ENCODE measurements at places on chromosomes 7 and 10.

- no peak for DNase-seq
Measured at GRCh38 chr10:113020838-113021237, 70.8 kb downstream of the TCF7L2 start.

DNA sequence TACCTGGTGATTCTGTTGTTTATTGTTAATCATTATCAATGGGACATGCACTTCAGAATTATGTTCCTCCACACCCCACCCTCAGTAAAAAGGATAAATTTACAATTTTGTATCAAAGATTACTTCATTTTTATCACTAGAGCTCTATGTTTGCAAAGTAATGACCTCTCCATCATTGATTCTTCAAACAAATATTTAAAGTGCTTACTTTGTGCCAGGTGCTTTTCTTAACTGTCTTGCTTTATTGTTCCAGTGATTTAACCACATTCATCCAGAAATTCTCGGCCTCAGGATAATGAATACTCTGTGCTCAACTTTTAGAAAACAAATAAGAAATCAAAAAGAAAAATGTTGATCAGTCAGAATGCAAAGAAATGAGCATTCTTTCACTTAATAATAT lies 144.9 kb upstream of the FOXP2 start:
- DNase-seq: no peak

DNA sequence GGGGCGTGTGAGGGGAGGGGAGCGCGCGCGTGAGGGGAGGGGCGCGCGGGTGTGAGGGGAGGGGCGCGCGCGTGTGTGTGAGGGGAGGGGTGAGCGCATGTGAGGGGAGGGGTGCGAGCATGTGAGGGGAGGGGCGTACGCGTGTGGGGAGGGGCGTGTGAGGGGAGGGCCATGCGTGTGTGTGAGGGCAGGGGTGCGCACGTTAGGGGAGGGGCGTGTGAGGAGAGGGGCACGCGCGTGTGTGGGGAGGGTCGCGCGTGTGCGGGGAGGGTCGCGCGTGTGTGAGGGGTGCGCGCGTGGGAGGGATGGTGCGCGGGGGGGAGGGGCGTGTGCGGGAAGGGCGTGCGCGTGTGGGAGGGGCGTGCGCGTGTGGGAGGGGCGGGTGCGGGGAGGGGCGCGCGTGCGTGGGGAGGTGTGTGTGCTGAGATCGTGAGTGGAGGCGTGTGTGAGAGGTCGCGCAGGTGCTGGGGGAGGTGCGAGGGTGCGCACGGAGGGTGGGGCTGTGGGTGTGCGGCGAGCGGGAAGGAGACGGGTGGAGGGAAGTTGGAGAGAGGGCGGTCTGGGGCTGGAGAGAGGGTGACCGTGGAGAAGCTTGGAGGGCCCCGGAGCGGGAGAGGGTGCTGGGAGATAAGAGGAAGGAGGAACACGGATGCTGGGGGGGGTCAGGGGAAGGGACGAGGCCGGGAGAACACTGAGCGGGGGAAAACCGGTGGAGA lies 19.7 kb downstream of the MXI1 start:
- peak; percentile 85 for DNase-seq

DNA sequence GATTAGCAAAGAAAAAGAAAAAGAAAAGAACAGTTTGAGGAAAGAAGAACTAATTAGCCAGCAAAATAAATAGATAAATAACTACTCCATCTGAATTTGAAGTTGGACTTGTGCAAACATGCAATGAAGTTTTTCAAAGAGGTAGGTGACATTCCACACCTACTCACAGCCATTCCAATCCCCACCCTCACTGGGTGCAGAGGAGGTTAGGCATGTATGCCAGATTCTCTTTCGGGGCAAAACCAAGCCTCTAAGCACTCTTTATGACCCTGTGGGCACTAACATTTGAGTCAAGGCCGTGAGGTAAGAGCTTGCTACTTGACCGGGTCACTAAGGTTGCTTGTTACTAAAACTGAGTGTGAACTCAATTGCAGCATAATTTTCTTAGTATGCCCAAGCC lies 108.4 kb upstream of the SEMA3A start:
- no peak for DNase-seq

DNA sequence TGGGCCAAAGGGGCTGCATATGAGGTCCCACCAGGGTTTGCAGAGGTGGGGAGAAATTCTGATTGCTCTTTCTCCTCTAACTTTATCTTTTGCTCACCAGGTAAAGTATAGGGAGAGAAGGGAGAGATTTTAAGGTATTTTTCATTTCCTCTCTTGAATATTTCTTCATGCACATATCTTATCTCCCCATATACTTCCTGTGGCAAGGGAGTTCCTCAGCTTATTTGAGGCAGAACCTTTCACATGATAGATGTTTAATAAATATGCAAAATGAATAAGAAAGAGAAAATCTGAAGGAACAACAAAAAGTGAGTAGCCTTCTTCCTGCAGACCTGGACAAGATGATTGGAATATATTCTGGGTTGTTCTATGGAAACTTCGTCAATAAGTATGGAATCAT lies 67.4 kb upstream of the PDCD4 start:
- DNase-seq: no peak

DNA sequence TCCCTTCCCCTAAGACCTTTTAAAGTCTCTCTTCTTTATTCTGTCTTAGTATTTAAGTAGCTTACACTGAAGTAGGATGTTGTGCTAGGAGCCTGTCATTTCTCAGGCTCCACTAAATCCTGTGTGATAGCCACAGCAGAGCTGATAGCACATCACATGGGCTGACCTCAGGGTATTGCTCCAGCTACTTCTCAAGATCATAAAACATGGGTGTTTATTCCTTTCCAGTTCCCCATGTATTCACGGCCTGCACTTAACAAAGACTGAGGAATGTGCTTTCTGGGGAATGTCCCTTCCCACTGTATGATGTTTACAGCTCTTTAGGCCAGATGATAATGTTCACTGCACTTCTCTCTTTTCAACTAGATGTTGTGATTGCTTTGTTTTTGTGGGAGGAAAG lies 1086.8 kb downstream of the KCNMA1 start:
- DNase-seq: no peak

GRCh38 chr10:945778-946177 lies 14.3 kb upstream of the LARP4B start:
- no peak for DNase-seq

DNA sequence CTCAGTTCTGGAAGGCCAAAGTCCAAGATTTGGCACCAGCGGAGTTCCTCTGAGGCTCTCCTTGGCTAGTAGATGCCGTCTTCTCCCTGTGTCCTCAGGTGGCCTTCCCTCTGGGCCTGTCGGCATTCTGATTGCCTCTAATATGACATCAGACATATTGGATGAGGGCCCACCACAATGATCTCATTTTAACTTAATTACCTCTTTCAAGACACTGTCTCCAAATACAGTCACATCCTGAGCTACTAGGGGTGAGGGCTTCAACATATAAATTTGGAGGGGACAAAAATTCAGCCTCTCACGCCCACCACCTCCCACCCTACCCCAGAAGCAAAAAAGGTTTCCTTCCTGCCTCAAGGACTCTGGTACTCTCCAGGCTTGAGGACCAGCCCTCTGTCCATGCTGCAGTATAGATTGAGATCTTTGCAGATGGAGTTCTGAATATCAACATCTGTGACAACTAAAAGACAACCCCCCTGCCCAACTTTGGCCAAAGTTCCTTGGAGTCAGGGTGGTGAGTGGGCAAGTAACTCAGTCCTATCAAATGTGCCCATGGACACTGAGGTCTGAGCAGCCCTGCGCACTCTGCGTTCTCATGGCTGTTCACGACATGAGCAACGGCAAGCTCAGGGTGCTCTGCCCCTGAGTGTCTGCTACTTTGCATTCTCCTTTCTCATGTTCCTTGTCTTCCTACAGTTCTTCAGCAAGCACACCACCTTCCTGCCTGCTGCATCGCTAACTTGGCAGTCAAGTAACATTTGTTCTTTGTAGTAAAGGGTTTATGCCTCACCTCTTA lies 11.5 kb downstream of the TMEM176B start:
- DNase-seq: no peak

GRCh38 chr7:156612930-156613329 lies 27.6 kb upstream of the RNF32 start:
- DNase-seq: peak; percentile 78

GRCh38 chr10:17033529-17034260 lies 95.9 kb downstream of the CUBN start:
- DNase-seq: no peak

- DNase-seq: no peak
Measured at GRCh38 chr10:72483471-72483870, 128.8 kb upstream of the DNAJB12 start.

GRCh38 chr7:42662862-42663261 lies 249.0 kb downstream of the C7orf25 start:
- no peak for DNase-seq

- DNase-seq: no peak
Measured at GRCh38 chr7:151057506-151057988, at the start of gene CDK5. TSS of gene CDK5 (minus strand) at chr7:151057897. CDS start at chr7:151057848, 49 bp downstream.

- DNase-seq: no peak
Measured at GRCh38 chr7:756231-756927, 29.3 kb upstream of the PRKAR1B start.

DNA sequence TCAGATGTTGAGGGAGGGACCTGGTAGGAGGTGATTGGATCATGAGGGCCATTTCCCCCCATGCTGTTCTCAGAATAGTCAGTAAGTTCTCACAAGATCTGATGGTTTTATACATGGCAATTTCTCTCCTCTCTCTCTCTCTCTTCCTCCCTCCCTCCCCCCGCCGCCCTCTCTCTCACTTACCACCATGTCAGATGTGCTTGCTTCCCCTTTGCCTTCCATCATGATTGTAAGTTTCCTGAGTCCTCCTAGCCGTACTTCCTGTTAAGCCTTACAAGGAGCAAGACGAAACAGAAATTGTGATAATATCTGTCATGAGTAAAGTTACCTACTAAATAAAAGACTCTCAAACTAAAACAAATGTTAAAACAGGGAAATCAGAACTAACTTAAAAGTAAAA lies 19.9 kb upstream of the GPR141 start:
- DNase-seq: no peak

- DNase-seq: no peak
Measured at GRCh38 chr10:130202984-130203621, 66.9 kb downstream of the GLRX3 start.

GRCh38 chr7:105799677-105800076 lies 76.7 kb downstream of the ATXN7L1 start:
- DNase-seq: no peak

- no peak for DNase-seq
Measured at GRCh38 chr10:93559490-93559889, 7.0 kb upstream of the FFAR4 start.

GRCh38 chr10:51910189-51910588 lies 210.8 kb upstream of the CSTF2T start:
- DNase-seq: no peak

DNA sequence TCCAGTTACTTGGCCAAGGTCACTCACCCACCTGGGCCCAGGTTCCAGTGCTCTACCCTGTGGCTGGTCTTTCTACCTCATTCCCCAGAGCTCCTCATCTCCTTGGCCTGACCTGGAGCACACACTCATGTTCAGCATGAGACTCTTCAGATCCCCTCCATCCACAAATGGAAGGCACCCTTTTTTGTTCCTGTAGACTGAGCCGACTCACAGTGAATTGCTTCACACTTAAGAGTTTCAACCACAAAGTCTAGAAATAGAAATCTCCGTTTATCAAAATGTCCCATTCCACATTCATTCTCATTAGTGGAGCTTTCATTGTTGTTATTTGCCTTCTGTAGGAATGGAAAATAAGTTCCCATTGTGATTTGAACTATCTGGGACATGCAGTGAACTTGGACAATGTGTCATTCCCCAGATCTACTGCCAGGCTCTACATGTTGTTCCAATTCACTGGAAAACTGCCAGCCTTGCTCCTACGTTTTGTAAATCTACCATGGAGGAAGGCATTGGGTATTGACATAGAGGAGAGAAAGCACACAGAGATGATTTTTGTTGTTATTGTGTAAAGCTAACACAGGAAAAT lies 125.3 kb upstream of the CELF2 start:
- no peak for DNase-seq

DNA sequence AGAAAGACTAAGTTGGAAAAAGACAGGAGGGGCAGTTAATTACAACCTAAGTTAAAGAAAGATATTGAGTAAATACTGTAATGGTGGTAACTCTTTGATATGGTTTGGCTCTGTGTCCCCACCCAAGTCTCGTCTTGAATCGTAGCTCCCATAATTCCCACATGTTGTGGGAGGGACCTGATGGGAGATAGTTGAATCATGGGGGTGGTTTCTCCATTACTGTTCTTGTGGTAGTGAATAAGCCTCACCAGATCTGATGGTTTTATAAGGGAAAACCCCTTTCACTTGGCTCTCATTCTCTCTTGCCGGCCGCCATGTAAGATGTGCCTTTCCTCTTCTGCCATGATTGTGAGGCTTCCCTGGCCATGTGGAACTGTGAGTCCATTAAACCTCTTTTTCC lies 143.8 kb downstream of the GRK5 start:
- no peak for DNase-seq

DNA sequence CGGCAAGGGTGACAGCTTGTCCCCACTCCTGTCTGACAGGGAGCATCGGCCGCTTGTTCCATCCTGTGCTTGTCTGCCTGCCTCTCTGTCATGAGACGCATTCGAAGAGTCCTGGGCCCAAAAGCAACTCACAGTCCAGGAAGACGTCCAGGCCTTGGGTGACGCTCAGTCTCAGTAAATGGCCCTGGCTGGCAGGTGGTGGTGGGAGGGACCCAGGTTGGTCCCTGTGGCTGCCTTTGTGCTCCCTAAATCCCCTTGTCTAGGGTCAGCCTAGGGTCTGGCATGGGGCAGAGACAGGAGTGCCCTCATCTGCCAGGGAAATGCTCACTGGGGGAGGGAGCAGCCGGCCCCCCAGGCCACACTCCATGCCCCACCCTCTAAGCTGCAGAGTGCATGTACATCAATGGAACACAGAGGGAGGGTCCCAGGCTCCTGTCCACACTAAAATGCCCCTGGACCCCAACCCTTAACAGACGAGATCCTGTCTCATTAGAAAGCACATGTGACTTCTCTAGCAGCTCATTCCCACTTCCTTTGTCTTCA lies 295.2 kb upstream of the ZNF32 start:
- DNase-seq: no peak

GRCh38 chr10:61897671-61898434 lies 3.6 kb upstream of the ARID5B start:
- DNase-seq: peak; percentile 41

- DNase-seq: no peak
Measured at GRCh38 chr10:3324612-3325038, 152.0 kb upstream of the PITRM1 start.

DNA sequence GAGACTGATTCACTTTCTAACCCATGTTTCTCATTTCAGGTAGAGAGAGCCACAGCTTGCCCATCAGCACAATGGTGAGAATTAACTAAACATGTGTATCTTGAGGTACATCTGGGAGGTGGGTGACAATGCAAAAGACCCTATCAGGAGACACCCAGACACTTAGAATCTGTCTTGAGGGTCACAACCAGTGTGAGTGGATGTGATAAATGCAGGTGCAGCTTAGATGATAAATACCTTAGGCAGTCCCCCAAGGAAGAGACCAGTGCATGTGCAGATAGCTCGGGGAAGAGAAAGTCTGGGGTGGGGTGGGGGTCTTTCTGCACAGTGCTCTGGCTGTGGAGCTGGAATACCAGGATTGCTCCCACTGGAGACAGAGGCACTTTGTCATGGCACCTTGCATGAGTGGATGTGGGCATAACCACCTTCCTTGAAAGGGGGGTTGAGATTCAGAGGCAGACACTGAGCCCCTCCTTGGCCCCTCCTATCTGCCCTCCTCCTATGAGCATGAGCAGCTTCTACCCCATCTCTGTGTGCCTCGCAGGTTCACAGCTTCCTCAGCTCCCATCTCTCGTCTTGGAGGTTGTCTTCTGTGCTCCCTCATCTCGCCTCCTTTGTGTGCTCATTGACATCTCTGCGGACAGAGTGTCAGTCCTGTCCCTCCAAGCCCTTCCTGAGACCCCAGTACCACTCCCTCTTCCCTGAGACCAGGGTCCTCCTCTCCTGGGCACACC lies 349.8 kb downstream of the TCERG1L start:
- no peak for DNase-seq

Measured in CD4-positive, alpha-beta T cell treated with Interleukin-12 subunit alpha and Interleukin-12 subunit beta, for 1 hour (primary cell).